Inflammatory macrophage treated with lipopolysaccharide for 4 hours (primary cell): ENCODE measurements at places on chromosomes 1 and 21.
A peak's percentile ranks its signal among the peaks of the same experiment; 100 is the strongest.

- no peak for DNase-seq
Observed at GRCh38 chr1:118914379-118915161, 73.6 kb downstream of the TBX15 start.

- DNase-seq, result no peak
Observed at GRCh38 chr1:109152196-109152595, 38.3 kb downstream of the ELAPOR1 start.

- DNase-seq, result no peak
Observed at GRCh38 chr1:187010571-187011309, 182.0 kb downstream of the PLA2G4A start.

DNA sequence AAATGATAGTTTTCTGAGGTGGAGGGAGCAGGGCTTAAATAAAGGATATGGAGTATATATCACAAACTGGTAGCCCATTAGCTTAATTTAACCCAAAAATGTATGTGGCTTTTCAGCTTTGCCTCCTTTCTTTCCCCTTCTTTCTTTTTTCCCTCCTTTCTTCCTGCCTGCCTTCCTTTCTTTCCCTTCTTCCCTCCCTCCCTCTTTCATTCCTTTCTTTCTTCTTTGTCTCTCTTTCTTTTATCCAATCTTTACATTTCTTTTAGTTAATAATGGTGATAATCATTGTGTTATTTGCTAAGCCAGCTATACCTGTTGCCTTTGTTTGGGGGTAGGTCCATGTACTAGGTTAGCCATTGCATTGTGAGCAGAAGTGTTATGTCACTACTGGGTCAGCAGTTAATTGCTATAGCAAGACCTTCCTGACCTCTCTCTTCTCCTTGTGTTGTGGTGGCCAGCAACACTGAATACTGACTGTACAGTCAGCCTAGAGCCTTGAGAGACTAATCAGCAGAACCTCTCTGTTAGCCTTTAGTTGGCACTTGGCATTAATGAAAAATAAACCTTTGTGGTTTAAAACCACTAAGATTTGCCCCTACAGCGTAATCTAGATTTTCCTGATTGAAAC lies 5.1 kb downstream of the GORAB start:
- peak; percentile 62 for DNase-seq

DNA sequence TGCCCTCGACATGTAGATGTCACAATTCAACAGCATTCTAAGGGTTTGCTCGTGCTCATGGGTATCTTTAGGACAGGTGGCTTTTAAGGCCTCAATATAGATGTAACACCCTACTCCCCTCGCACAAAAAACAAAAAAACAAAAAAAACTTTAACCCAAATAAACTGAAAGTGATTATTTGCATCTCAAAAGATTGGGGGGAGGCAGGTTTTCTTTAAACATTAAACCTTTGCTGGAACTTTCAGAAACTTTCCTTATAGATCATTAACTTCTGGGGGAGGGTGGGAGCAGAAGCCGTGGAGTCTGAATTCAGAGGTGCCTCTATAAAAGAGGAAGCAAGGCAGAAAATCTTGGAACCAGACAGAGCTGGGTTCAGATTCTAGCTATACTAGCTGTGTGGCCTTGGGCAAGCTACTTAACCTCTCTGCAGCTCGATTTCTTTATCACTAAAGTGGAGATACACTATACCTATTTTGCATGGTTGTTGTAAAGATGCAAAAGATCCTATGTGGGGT lies 3.2 kb upstream of the KIAA1614 start:
- no peak for DNase-seq

DNA sequence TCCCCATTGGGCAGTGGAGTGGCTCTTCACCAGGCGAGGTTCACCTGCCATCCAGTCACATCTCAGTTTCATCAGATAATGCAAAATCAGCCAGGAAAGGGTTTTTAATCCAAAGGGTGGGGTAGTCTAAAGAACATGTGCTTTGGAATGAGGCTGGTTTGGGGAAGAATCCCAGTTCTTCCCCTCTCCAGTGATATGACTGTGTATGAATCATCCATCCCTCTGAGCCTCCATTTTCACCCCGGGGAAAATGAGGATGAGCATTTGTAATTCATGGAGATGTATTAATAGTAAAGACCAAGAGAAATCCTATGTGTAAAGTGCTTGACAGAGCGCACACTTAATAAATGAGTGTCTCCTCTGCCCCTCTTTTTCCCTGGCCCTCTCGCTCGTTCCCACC lies 215.1 kb upstream of the FGGY start:
- DNase-seq, result no peak

GRCh38 chr1:238476841-238477240 lies 586.1 kb upstream of the ZP4 start:
- no peak for DNase-seq

DNA sequence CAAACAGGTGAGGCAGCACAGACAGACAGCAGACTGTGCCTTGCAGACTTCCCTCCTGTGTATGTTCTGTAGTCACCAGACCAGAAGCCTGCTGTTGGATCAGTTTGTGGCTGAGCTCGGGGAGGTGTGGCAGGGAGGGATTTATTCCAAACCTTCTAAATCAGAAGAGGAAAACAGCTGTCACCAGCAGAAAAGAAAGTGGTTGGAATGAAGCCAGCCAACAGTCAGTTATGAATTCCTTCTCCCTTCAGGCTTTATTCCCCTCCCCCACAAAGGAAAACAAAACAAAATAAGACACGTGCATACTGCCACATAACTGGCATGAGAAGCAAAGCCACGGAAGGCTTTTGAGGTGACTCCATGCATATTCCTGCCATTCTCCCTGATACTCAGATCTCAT lies 19.0 kb upstream of the PIGV start:
- DNase-seq, result no peak

GRCh38 chr1:203300441-203301330 lies 4.6 kb upstream of the BTG2 start:
- no peak for DNase-seq

GRCh38 chr1:217586586-217586985 lies 44.3 kb downstream of the GPATCH2 start:
- no peak for DNase-seq

DNA sequence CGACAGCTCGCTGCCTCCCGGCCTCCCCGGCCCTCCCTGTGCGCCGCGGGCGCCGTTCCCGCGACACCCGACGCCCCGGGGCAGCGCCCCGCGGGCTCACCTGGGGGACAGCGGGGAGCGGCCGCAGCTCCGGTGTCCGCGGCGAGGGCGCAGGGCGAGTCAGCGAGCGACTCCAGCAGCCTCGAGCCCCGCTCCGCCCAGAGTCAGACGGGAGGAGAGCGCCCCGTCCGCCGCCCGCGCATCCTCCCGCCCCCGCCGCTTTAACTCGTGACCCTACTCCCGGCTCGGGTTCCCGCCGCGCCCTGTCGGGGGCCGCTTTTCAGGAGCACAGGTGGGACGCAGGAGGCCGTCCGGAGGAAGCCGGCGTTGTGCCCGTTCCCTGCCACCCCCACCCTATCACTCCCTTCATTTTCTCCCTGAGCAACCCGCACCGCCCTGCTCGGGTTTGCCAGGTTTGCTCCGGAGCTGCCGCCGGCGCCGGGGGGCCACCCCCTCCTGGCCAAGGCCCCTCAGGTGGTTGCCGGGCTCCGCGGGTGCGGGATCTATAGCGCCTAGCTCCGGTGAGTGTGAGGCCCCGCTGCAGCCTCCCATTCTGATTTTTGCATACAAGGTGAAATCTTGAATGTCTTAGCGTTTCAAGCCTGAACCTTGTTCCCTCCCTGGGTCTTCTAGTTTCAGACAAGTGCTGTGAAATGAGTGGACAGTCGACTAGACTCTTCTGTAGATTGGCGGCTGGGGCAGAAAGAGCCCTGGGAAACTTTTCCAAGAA lies at the start of gene MCOLN3:
MCOLN3 (minus strand) TSS at position 205 of the 769 bp plus-strand sequence. CDS start 3,140 bp downstream, outside the sequence.
- peak; percentile 25 for DNase-seq

- DNase-seq, result no peak
Observed at GRCh38 chr1:11444907-11445306, 34.0 kb upstream of the DISP3 start.

DNA sequence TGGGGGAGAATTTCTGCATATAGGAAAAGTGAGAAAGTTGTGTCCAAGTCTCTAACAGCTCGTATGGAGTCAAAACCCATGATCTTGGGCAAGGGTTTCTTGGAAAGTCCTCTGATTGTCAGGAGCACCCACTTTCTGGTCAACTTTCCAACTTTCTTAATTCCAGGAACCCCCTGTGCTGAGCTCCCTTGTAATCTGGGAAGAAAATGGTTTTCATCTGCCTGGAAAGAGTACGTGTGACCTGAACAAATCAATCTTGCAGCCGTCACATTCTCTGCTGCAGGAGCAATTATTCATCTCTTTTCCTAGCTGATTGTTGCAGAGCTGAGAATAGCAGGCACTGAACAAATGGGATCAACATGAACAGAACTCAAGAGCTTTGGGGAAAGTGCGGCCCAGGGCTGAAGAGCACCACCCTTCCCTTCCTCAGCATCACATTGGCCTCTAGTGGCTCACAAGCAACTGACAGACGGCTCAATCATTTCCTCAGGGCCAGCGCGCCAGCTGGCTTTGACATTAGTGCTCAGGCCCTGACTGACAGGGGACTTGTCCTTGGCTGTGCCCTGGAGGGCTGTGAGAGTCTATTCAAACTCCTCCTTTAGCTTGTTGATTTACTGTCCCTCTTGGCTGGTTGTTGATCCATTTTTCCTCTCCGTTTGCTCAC lies 295.2 kb downstream of the HLX start:
- DNase-seq, result peak; percentile 50
